Activated CD4-positive, alpha-beta memory T cell treated with anti-CD3 and anti-CD28 coated beads for 36 hours (primary cell): ENCODE measurements at places on chromosomes 7 and 10. TPM values are rescaled to one million over a fixed set of nuclear protein-coding genes. Genes with fewer than 3 reads are reported as not detected.

Gene GRID2IP
- total RNA-seq = 0.21 TPM

Gene HIF1AN
- total RNA-seq = 47.4 TPM

GRCh38 chr10:36779238-36779846 lies 346.1 kb upstream of the ANKRD30A start:
- H3K27me3 ChIP-seq = no peaks in the 10 kb centered on the region
- no peaks in the 10 kb centered on the region for H3K4me1 ChIP-seq
- H3K4me3 ChIP-seq = no peak overlapping the region
- no peaks in the 10 kb centered on the region for H3K36me3 ChIP-seq

DNA sequence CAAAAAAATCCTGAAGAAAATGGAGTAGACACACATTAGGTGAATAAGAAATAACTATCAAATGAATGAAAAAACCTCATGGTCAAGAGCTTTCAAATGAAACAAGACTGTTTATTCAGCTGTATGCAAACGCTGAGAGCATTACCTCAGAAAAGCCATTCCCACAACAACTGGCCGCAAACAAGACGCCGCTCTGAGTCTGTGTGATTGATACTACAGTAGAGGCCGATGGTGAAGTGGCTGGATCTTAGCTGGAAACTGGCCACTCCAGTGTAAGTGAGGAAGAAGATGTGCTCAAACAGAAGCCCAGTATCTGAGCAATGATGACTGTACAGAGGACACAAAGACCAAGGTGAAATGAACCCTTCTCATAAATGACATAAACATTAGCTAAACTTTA lies 252.4 kb upstream of the GHITM start:
- no peaks in the 10 kb centered on the region for H3K4me1 ChIP-seq
- no peak for DNase-seq
- peaks cover 5% of the 10 kb centered on the region for H3K27me3 ChIP-seq

DNA sequence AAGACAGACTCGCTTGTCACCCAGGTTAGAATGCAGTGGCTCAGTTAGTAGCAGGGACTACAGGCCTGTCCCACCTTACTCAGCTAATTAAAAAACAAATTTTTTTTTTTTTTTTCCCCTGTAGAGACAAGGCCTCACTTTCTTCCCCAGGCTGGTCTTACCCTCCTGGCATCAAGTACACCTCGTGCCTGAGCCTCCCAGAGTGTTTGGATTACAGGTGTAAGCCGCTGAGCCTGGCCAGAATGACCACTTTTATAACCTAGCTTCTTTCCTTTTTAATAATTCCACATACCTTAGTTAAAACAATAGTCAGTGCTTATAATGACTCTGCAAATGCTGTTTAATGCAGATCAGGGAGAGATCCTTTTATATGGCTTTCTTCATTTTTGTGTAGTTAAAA lies 31.3 kb downstream of the RSBN1L start:
- H3K4me1 ChIP-seq = peaks cover 44% of the 10 kb centered on the region
- no peak overlapping the region for H3K4me3 ChIP-seq
- DNase-seq = no peak
